ENCODE measurements at places on chromosomes 16 and 17. TPM values are rescaled to one million over a fixed set of nuclear protein-coding genes. Genes with fewer than 3 reads are reported as not detected.

Gene CENPN
- polyA plus RNA-seq = 22.1 TPM

Gene FBRS
- polyA plus RNA-seq = 30.9 TPM

Gene TPSD1
- polyA plus RNA-seq = not detected

Gene KRTAP2-2
- not detected for polyA plus RNA-seq

Gene GDPD3
- polyA plus RNA-seq = 0.92 TPM

Gene GLIS2
- 9.5 TPM for polyA plus RNA-seq

Gene STH
- not detected for polyA plus RNA-seq

Gene SLFN12L
- not detected for polyA plus RNA-seq

Gene ST6GALNAC2
- 21.4 TPM for polyA plus RNA-seq

GRCh38 chr16:16067127-16067526 lies 117.7 kb downstream of the ABCC1 start:
- DNase-seq = no peak

GRCh38 chr16:20844054-20844453 lies 37.7 kb downstream of the REXO5 start:
- no peak for DNase-seq

DNA sequence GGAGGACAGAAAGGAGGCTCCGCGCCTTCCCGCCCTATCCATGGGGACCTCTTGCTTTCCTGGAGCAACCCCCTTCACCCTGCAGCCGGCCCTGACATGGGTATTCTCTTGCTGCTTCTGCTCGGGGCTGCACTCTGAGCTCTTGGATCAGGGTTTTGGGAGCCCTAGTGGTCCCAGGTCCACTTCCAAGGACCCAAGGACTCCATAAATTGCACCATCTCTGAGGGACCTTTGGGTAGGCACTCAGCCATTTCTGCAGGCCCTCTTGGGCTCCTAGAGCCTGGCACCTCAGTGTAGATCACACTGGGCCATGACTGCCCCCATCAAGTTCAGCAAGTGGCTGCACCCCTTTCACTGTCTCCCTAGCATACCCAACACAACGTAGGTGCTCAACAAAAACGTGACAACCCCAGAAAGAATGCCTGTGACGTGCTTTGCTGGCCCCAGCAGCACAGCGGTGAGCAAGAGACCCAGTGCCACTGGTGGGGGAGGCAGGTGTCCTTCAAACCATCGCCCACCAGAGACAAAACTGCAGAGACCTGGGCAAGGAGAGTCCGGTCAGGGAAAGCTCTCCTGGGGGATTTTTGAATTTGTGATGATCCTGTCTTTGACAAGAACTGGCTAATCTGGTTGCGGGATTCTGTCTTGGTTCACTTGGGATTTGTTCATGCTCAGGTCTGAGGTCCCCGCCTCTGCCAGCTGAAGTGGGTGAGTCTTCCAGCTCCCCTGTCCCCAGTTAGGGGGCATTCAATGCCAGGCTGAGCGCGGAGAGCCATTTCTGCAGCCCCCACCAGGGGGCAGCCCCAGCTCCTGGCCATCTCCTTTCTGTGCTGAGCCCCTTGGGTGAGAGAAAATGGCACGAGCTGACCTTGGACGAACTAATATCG lies 2.5 kb upstream of the RAB11FIP4 start:
- DNase-seq = no peak

GRCh38 chr16:48611329-48612137 lies 1.6 kb upstream of the N4BP1 start:
- DNase-seq = peak; percentile 99

GRCh38 chr16:19784183-19784736 lies 66.2 kb downstream of the IQCK start:
- no peak for DNase-seq

DNA sequence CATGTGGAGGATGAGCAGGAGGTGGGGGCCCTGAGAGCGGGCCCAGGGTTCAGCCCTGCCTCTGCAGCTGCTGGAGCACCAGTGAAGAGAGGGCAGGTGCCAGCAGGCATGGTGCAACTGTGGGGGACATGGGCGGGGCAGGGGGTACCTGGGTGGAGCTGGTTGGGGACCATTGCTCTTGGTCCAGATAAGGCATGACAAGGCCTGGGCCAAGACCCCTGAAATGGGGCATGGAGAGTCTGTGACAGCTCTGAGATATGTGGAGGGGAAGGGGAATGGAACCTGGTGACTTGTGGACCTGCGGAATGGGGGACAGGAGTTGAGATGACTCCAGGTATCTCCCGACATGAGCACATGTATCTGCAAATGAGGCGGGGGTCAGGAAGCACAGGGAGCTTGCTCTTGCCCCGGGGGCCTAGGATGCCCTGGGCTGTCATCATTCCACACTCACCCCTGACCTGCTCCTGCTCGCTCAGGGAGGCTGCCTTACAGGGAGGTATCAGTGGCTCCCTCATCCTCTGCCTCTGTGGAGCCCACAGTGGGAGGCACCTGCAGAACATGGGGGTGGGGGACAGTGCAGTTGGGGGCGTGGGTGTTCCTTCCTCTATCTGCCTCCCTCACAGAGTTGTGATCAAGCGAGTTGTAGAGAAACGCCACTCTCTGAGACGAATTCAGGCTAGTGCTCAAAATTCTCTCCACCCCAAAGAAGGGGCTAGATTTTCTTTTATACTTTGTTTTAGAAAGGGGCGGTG lies 40.2 kb downstream of the TMEM235 start:
- no peak for DNase-seq

- DNase-seq = no peak
Observed at GRCh38 chr17:7732981-7733539, 15.5 kb downstream of the DNAH2 start.

DNA sequence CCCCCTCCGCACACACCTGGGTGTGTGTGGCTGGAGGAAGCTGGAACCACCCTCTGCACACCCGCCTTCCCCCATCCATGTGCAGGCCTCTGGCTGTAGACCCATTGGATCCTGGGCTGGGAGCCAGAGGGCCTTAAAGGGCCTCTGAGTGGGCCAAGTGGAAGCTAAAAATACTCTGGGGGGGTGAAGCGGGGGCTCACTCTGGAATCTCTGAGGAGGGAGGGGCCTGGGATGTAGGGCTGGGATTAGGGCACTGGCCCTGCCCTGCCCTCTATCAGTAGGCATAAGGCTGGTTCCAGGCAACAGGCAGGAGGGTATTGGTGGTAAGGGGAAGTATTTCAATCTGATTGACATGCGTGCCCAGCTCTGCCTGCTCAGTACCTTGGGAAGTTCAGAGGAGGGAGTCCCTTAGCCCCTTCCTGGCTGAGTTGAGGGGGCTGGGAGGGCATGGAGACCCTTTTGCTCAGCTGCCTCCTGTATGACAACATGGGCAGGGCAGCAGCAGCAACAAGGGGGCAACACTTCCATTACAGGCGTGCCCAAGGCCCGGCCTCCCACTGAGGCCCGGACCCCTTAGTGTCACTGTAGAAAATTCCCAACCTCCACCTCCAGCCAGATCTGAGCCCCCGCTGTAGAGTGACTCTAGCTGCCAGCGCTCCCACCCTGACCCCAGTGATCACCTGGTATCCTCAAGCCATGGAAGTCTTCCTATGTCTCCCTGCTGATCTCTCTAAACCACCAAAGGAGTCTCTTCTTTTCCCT lies 5.2 kb downstream of the ITGA3 start:
- peak; percentile 83 for DNase-seq

DNA sequence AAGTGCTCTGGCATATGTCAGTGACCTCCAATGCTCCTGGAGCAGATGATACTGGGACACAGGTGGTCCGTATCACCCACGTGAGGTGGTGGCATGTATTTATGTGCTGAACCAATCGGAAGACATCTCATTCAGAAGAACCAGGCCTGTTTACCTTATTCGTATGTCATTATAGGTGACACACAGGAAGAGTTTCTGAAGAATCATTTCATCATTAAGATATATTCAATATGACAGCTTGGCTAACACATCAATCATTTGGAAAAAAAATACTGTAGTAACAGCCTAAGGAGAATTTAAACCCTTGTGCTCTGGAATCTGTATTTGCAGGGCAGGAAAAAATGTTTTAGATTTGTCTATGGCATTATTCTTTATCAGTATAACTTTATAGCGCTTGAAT lies 44.6 kb downstream of the RBFOX1 start:
- no peak for DNase-seq

- no peak for DNase-seq
Observed at GRCh38 chr16:26005336-26005735, 313.6 kb downstream of the HS3ST4 start.

GRCh38 chr16:29994600-29995323 lies 655 bp downstream of the HIRIP3 start:
- DNase-seq = peak; percentile 93

GRCh38 chr17:81980707-81981343 lies 3.4 kb downstream of the ASPSCR1 start:
- DNase-seq = no peak

DNA sequence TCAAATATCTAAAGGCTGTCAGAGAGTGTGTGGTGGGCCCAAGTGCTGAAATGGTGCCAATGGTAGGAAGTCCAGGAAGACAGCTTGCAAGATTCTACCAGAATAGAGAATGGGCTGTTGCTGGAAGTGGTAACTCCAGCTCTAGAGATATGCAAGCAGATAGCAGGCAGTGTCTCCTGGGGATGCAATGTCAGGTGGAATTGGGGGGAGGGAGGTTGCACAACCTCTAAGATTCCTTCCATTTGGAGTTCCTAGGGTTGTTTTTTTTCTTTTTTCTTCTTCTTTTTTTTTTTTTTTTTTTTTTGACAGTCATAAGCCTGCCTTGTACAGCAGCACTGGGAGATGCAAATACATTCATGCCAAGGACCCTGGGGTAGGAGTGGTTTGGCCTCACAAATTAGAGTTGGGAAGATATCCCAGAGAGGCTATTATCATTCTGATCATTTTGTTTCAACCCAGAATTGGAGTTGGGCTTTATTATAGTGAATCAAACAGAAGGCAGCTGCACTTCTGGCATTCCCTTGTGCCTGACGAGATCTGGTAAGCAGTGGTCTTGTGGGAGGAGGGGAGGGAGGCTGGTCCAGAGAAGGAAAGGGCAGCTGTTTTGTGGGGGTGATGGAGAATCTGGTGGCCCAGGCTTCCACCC lies 51.1 kb downstream of the SLC6A2 start:
- no peak for DNase-seq

DNA sequence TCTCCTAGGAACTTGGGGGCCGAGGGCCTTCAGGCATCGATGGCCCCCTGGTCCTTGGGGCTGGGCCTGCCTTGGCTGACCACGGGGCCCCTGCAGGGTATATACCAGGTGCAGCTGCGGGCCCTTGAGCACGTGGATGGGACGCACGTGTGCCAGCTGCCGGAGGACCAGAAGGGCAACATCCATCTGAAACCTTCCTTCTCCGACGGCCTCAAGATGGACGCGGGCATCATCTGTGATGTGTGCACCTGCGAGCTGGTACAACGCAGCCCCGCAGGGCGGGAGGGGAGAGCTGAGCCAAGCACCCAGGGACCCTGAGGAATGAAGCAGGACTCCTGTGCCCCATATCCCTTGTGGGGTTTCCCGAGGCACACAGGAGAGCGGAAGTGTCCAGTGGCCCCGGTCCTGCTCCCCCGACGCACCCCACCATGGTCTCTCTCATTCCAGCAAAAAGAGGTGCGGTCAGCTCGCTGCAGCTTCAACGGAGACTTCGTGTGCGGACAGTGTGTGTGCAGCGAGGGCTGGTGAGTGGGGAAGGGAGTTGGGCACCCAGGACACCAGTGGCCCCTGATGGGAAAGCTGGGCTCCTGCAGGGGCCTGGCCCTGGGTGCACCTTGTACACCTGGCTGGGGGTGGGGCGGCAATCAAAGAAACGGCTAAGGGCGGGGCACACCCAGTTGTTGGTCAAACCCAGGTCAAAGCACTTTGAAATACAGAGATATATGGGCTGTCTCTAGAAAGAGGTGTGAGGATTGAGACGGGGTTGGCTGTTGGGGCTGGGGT lies 10.6 kb downstream of the ITGB4 start:
- DNase-seq = no peak

GRCh38 chr17:60165223-60165622 lies 15.4 kb downstream of the CA4 start:
- no peak for DNase-seq

DNA sequence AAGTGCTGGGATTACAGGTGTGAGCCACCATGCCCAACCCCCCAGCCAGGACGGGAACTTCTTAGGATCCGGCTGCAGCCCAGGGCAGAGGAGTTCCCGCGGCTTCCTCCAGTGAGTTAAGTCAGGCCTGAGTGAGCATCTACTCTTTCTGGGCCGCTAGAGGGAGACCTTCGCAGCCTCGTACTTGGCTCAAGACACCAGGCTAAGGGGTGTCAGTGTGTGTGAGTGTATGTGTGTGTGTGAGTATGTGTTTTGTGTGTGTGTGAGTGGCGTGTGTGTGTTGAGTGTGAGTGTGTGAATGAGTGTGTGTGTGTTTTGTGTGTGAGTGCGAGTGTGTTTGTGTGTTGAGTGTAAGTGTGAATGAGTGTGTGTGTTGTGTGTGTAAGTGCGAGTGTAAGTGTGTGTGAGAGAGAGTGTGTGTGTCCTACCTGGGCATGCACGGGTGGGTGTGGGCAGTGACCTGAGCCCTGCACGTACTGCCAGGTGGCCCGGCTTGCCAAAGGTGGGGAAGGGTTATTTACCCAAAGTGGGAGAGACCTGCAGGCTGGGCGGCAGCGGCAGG lies 58.5 kb downstream of the TMEM235 start:
- DNase-seq = peak; percentile 74

DNA sequence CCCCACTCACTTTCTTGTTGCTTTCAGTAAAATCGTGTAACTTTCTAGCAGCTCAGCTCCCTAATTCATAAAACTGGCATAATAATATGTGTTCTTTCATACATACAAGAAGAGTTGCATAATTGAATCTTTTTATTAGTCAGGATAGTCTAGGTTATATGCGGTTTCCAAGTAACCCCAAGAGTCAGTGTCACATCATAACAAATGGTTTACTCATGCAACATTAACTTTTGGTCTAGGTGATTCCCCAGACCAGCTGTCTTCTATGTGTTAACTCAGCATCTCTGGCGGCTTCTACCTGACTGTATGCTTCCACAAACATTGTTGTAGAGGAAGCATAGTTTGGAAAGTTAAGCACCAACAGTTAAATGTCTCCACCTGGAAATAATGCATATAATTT lies 1000.4 kb downstream of the CDH11 start:
- DNase-seq = peak; percentile 86

DNA sequence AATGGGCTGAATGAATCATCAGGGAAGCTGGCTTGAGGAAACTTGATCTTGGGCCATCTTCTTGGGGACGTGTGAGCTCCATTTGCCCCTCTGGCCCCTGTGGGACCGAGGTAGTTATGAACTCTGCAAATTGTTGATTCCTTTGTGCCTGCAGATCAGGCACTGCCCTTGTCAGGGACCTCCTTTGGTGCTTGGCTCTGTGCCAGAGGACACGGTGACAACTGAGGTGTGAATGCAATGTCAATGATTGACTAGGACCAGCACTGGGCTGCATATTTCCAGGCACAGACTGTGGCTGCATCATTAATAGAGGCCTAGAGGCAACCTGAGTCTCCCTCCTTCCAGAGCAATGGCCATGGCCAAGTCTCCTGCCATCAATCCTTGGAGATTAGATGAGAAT lies 23.8 kb downstream of the PDILT start:
- no peak for DNase-seq

Measured in foreskin keratinocyte (primary cell).